ENCODE measurements at places on chromosomes 1 and 21.

DNA sequence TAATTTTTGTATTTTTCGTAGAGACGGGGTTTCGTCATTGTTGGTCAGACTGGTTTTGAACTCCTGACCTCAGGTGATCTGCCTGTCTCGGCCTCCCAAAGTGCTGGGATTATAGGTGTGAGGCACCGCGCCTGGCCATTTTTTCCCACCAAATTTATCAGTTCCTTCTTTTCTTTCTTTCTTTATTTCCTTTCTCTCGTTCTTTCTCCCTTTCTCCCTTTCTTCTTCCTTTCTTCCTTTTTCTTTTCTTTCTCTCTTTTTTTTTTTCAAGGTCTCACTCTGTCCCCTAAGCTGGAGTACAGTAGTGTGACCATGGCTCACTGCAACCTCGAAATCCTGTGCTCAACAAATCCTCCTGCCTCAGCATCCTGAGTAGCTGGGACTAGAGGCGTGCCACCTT lies 26.4 kb downstream of the MFSD2A start:
- DNase-seq, result no peak

- DNase-seq, result no peak
These were observed 165.4 kb downstream of the MRPL39 start for GRCh38 chr21:25441835-25442234.

DNA sequence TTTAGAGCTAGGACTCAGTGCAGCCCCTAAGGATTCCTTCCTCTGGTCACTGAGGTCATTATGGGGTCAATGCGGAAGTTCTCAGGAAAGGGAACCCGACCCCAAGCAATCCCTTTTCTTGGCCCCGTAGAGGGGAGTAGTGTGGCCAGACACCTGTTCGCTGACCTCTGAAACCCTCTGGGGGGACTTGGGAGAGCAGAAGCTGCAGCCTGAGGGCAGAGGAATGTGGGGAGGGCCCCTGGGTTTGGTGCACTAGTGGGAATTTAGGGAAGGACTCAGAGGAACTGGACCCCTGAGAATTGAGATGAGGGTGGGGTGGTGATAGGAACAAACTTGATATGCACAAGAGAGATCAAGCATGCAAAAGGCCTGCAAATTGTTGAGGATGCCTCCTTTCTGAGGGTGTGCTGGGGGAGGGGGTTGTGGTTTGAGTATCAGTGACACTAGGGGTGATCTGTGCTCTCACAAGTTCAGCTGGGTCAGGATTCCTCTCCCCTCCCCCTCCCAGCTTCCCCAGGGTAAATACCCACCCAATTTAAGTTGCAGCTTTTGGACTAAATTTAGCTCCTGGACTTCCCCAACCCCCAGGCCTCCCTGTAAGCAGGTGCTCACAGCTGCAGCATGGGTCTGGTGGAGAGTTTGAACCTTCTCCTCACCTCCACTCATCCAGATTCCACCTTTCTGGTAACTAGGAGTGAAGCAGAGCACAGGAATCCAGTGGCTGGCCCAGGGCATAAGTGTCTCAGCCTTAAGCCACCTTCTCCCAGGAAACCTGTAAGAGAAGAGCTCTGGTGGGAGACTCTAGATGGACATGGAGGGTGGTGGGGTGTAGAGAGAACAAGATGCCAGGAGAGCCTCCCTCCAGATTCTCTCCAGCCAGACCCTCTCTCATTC lies 13.5 kb downstream of the ADAMTSL4 start:
- DNase-seq, result peak; percentile 50

- no peak for DNase-seq
These were observed 10.9 kb downstream of the C1orf216 start for GRCh38 chr1:35707601-35708440.

DNA sequence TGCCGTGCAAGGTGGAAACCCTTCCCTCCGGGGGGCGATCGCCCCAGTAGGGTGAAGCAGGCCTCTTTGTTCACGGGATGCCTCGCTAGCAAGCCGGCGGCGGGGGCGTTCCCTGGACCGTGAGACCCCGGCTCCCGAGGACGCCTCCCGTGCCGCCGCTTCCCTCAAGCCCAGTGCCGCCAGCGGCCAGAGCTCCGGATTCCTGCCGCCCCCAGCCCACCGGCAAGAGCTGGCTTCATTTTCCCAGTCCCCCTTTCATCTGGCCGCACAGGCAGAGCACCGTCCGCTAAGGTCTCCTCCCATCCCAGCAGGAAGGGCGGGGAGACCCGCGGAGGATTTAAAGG lies 16.3 kb downstream of the IER5 start:
- DNase-seq, result peak; percentile 40

DNA sequence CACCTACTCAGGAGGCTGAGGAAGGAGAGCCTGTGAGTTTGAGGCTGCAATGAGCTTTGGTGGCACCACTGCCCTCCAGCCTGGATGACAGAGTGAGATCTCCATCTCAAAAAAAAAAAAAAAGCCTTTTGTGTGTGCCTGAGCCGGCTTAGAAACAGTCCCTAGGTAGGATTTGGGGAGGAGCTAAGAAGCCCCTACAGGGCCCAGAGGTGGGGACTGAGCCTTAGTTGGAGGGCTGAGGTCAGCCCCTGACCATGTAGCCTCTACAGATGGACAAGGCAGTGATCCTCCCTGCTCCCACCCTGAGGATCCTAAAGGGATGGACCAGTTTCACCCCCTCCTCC lies 2.5 kb downstream of the ADAMTSL4 start:
- no peak for DNase-seq

DNA sequence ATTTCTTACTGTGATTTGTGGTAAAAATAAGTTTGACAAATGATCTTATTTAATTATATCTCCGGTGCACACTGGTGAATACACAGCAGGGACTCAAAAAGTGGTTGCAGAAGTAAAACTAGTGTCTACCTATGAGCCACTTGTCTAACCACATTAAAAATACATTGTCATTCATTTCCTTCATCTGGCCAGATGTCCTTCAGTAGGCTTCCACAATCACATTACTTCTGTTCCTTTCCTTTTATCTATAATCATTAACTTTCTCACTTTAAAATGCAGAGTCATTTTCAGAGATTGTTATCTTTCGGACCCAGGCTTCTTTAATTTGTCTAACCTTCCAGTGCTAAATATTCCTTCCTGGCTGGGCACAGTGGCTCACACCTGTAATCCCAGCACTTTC lies 3.0 kb downstream of the RBBP5 start:
- no peak for DNase-seq
